ENCODE measurements at places on chromosomes 11 and 22. TPM values are rescaled to one million over a fixed set of nuclear protein-coding genes. Genes with fewer than 3 reads are reported as not detected.

DNA sequence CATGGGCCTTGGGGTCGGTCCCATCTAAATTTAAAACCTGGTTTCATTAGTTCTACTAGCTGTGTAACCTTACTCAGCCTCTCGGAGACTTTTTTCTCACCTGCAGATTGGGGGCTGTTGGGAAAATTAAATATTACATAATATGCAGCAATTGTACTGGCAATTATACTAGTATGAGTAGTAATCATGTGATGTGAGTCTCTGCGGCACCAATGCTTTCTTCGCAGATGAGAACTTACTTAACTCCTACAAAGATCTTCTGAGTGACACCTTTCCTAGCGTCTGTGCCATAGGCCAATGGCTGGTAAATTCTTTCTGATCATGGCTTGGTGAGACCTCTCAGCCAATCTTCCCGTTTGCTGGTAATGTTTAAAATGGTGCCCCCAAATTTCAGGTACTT is 391.3 kb downstream of the NXPE2 start:
- DNase-seq: no peak

- DNase-seq: no peak
Observed at GRCh38 chr11:63549411-63549810, 12.8 kb downstream of the PLAAT4 start.

GRCh38 chr22:23387827-23388516 is 192.1 kb downstream of the IGLL1 start:
- no peak for DNase-seq

DNA sequence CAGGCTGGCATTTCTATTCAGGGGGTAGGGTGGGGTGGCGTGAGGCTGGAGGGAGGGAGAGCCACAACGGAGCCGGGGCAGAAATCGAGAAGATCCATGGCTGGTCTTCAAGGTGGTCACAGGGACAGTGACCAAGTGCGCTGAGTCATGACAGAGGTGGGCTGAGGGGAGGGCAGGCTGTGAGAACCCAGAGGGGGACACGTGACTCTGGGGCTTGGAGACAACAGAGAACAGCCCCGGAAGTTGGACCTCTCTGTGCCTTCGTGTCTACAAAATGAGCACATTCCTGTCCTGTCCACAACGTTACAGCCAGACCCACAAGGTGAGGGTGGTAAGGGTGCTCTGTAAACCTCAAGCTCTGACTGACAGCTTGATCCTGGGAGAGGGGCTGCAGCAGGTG is 35.1 kb upstream of the ARFGAP3 start:
- DNase-seq: no peak

GRCh38 chr22:29018293-29019189 is 43.1 kb downstream of the C22orf31 start:
- no peak for DNase-seq

GRCh38 chr22:42459287-42460063 is 27.3 kb upstream of the NFAM1 start:
- DNase-seq: no peak

SYT13 gene
- total RNA-seq: 6.9 TPM
